ENCODE measurements at places on chromosomes 2 and 18. TPM values are rescaled to one million over a fixed set of nuclear protein-coding genes. Genes with fewer than 3 reads are reported as not detected.

- no peak for DNase-seq
Observed at GRCh38 chr2:74515271-74515980, 1.2 kb downstream of the TLX2 start.

GRCh38 chr2:178865146-178865936 is 58.1 kb upstream of the TTN start:
- no peak for DNase-seq

DNA sequence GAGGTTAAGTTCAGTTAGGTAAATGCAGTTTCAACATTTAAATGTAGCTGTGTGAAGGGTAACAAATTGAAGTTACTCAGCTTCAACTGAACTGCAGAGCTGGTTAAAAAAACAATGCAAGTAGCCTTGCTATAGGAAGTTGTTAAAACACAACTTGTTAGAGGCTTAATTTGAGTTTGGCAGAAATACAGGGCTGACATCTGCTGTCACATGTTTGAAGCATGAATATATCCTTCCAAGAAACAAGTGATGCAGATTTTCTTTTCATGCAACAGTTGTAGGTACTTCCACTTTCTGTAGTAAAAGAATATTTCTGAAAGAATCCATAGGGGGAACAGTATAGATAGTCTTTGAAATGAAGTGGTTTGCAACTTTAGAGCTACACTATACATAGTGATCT is 208.7 kb upstream of the RASGRP3 start:
- DNase-seq: no peak

DNA sequence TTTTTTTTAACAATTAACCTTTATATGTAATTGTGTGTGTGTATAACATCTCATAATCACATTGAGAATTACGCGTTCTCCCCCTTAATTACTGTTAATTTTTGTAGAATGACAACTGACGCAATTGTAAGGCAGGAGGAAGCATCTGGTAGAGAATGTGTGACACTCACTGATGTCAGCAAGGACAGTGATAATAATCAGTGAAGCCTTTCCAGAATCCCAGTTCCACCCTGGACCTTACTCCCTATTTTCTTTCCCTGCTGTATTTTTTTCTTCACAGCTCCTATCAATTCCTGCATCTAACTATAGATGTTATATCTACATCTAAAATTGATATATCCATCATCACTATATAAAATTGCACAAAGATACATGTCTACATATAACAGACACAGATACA is 16.1 kb upstream of the STRN start:
- no peak for DNase-seq

ERCC3 gene
- 26.7 TPM for total RNA-seq

DNA sequence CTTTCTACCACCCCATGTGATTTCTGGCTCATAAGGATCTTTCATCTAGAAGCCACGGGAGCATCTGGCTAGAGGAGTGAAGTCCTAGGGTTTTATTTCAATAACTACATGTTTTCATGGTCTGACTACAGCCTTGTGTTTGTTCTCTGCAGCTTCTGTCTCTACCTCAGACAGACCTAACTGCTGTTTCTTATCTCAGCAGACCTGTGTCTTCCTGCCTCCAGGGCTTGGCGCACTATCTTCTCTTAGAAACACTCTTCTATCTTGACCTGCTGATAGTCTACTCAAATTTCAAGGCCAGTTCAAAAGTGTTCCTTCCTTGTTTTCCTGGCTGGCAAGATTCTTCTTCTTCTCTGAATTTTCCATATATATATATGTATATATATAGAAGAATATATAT is 11.0 kb upstream of the TRIB2 start:
- DNase-seq: no peak

DNA sequence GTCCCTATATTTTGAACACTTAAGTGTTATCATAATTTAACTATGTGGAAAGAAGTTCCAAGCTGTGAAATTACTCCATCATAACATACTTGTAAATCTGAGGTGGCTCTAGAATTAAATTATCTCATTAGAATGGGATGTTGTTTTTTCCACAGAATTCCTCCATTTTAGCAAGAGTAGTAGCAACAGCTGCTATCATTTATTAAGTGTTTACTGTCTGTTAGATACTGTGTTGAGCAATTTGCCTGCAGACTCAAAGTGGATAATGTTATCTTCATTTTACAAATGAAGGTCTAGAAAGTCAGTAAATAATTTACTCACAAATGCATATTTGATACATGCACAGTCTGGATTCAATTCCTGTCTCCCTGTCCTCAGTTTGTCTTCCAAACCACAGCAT is 504.8 kb upstream of the NRP2 start:
- no peak for DNase-seq

GRCh38 chr18:51196811-51197660 is 445 bp downstream of the MEX3C start:
- DNase-seq: peak; percentile 62

- no peak for DNase-seq
Observed at GRCh38 chr2:8661736-8662135, 20.1 kb upstream of the ID2 start.

ZNF385B gene
- 1.6 TPM for total RNA-seq

PSMA8 gene
- total RNA-seq: not detected

- no peak for DNase-seq
Observed at GRCh38 chr2:232629129-232629475, 4.3 kb upstream of the EFHD1 start.

- no peak for DNase-seq
Observed at GRCh38 chr2:241905716-241906377, 36.3 kb downstream of the RTP5 start.

DNA sequence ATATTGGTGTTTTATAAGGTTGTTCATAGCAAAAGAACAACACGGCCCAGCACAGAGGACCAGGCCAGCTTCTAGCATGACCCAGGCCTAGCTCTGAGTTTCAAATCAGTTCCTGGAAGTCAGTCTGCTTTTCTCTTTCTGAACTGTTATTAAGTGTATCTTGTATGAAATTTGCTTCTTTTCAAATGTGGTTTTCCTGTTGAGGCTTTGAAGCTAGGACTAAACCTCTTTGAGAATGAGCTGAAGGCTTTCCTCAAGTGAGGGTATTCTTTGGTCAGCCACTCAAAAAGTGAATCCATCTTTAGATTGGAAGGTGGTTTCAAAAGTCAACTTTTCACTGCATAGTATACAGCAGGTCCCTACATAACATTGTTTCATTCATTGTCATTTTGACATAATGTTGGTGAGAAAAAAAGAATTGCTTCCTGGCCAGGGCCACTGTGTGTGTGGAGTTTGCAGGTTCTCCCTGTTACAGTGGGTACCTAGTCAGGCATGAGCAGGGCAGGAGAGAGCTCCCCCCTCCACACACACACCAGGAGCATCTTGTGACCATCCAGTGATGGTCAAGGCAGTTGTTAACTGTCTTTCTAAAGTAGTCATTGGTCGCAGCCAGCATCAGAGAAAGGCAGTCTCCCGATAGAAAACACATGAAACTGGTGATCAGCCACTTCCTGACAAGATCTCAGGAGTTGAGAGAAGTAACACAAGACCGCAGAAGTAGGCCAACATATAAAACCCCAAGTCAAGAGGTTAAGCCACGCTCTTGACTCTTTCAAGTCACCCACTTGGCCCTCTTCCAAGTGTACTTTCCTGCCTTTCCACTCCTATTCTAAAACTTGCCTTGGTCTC is 6.7 kb upstream of the ACAA2 start:
- DNase-seq: peak; percentile 47

- peak; percentile 70 for DNase-seq
Observed at GRCh38 chr18:13136904-13137669, 81.5 kb upstream of the LDLRAD4 start.

- DNase-seq: no peak
Observed at GRCh38 chr18:54949588-54949987, 9.7 kb downstream of the CCDC68 start.

DAW1 gene
- not detected for total RNA-seq

GRCh38 chr2:128405981-128406613 is 87.4 kb upstream of the HS6ST1 start:
- DNase-seq: peak; percentile 10

SKOR2 gene
- total RNA-seq: not detected

DNA sequence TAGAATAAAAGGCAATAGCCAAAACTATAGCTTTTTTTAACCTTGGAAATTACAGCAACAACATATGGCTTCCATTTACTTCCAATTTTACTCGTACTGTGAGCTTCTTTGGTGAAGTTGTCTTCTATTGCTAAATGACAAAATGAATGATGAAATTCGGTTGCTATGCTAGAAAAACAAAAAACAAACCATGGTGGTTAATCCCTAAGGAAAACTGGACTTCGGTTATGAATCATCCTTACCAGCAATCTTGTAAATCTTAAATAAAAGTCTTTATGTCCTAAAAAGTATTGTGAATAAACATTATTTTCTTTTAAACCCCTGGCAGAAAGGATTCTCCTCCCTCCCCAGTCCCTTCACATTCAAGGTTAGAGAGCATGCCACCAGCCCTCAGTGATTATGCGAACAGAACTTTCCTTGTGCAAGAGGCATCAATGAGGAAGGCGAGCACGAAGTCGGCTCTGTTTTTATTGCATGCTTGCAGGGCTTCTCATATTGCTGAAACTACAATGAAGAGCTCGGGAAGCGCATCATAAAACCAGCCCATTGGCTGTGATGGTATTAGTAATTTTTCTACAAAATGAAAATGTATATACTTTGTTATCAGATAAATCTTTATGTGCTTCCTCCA is 62.9 kb downstream of the ZNF521 start:
- no peak for DNase-seq
